ENCODE measurements at places on chromosomes 4 and X.

DNA sequence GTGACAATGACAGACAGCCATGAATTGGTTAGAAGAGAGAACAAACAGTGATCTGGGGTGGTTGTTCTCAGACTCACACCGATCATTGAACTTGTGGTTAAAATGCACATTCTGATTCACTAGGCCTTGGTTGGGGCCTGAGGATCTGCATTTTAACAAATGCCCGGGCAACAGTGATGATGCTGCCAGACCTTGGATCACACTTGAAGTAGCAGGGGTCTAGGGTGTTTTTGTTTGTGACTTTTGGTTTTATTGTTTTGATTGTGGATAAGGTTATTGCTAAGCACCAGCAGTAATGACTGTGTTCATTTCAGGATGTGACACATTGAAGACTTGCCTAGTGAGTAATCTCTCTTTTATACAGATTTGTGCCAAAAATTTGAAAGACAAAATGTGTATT is 36.5 kb downstream of the TXLNG start:
- no peak for DNase-seq

DNA sequence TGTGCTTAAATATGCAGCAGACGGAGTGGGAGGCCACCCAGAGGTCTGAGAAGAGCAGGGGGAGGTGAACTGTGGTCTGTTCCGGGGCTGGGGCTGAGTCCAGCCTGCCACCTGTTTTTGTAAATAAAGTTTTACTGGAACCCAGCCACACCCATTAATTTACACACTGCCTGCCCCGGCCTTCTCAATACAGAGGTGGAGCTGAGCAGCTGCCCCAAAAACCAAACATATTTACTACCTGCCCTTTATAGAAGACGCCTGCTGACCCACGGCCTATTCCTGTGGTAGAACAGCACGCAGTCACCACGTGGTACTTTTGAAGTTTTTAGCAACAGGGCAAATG is 45.9 kb downstream of the FGFRL1 start:
- no peak for DNase-seq

DNA sequence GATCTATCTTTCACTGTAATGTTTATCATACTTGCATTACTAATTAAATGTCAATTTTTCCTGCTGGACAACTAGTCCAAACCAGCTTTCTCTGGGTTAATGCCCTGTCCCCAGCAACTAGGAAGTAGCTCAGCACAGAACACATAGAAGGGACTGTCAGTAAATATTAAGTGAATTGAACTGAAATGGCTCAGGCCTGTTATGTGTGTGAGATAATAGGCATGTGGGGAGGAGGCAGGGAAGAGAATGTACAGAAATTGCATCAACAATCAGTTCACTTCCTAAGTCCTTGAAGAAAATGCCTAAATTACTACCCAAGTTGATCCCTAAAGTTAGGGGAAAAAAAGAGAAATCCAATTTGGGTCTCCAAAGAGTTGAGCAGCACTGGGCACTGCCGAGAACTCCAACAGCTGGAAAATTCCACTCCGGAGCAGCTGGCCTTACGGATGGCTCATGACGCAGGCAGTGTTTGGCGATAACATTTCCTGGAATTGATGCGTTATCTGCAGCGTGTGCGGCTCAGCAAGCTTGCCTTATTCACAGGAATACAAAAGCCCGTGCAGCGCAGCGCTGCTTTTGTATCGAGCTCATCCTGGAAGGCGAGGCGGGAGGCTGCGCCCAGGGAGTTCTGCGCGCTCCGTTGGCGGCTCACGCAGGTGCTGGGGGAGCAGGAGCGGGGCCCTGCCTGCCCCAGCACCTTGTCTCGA is 297.3 kb upstream of the LCORL start:
- no peak for DNase-seq

- no peak for DNase-seq
Observed at GRCh38 chr4:111562826-111563225, 582.4 kb upstream of the FAM241A start.

DNA sequence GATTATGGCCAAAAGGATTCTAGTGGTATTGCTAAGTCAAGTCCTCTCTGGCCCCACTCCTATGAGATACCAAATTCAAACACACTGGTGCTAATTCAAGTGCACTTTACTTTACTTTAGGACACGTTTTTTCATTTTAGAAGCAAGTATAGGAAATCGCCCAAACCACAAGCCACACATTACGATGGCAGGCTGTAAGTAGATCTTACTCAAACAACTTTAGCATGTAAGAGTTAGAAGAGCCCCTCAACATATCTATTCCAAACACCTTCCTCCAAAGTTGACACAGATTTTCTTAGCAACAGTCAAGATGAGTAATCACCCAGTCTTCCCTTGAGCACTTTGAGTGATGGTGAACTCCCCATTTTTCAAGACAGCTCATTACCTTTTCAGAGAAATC is 43.6 kb downstream of the DRD5 start:
- no peak for DNase-seq

- DNase-seq: no peak
Observed at GRCh38 chr4:117001077-117001476, 84.3 kb downstream of the TRAM1L1 start.

DNA sequence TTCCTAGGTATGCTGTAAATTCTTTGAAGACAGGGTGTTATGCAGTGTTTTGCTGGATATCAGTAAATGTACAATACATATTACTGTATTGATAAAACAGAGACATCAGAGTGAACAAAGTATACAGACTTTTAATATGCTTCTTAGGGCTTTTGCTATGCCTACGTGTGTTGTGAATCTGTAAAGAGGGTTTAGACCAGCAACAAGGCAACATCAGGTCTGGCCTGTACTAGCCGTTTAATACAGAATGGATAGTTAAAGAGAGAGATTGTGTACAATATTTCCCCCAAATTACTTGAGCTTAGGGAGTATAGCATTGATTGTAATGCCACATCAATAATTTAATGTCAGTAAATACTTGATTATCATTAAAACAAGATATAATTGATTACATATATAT is 75.2 kb downstream of the PAQR3 start:
- no peak for DNase-seq

DNA sequence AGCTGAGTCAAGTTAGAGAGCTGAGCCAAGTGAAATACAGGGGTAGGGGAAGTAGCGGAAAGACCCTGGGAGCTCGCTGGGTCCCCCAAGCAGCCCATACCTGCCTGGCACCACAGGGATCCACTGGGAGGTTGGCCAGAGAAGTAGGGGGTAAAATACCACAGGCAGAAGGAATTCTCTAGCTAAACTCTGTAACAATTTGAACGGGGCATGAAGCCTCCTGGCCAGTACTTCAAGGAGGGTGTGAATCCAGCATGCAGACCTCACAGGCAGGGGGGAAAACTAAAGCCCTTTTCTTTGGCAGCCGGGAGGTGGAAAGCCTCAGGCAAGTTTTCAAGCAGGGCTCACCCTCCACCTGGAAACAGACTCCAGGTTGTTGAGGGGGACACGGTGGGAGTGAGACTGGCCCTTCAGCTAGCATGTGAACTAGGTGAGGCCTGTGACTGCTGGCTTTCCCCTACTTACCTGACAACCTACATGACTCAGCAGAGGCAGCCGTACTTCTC is 3.7 kb upstream of the UGT2A1 start:
- no peak for DNase-seq

- no peak for DNase-seq
Observed at GRCh38 chr4:157572284-157572683, 351.8 kb downstream of the GRIA2 start.

- no peak for DNase-seq
Observed at GRCh38 chr4:8433136-8433535, 7.4 kb downstream of the ACOX3 start.

- no peak for DNase-seq
Observed at GRCh38 chr4:35151816-35152572, 1092.3 kb downstream of the ARAP2 start.

DNA sequence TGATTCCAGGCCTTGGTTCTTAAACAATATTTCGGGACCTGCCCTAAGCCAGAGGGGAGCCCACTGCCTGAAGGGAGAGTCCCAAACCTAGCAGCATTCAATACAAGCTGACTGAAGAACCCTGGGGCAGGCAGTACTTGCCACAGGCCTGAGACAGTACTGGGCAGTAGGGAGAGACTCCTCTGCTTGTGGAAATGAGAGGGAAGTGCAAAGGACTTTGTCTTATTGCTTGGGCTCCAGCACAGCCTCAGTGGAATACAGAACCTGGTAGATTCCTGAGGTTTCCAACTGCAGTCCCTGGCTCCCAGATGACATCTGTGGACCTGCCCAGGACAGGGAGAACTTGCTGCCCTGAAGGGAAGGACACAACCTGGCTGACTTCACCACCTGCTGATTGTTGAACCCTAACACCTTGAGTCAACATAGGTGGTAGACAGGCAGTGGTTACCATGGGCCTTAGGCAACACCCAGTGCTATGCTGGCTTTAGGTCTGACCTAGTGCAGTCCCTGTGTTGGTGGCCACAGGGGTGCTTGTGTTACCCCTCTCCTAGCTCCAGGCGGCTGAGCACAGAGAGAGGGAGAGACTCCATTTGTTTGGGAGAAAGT is 20.3 kb upstream of the ABCG2 start:
- no peak for DNase-seq

DNA sequence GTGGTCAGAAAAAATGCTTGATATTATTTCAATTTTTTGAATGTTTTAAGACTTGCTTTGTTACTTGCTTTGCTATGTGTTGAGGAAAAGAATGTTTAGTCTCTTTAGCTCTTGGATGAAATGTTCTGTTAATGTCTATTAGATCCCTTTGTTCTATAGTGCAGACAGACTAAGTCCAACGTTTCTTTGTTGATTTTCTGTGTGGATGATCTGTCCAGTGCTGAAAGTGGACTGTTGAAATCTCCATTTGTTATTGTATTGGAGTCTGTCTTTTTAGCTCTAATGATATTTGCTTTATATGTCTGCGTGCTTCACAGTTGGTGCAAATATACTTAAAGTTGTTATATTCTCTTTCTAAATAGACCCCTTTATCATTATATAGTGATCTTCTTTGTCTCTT is 220.6 kb downstream of the GUCY2F start:
- DNase-seq: no peak

- DNase-seq: no peak
Observed at GRCh38 chrX:24426340-24426913, 38.7 kb upstream of the PDK3 start.

DNA sequence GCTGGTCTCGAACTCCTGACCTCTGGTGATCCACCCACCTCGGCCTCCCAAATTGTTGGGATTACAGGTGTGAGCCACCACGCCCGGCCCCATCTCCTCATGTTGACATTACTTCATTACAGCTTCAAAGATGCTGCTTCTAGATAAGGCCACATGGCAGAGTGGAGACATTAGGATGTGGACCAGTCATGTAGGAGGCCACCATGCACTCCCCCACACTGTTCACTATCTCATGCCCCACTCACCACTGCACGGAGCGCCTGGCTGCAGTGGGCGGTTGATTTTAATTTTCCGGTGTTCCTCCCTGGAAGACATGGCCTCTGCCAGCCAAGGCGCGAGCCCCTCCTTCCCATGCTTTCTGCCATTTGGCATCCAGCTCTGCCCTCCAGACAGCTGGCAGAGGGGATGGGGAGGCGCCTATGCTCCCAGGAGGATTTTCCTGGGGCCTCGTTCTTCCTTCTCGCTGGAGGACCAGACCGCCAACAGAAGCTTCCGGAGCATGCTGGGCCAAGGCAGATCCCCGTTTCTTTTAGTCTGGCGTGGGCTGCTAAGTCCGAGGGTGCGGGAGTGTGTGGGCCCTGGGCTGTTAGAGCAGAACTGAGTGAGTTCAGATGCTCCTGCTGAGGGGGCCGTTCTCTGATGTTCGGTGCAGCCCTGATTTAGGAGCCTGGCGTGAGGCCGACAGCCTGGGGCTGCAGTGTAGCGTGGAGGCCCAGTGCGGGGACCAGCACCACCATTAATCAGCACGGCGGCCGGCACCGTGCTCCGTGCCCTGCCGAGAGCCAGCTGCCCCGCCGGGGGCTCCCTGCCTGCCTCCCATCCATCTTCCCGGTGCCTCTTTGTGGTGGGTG is 93.1 kb downstream of the SORCS2 start:
- DNase-seq: no peak

DNA sequence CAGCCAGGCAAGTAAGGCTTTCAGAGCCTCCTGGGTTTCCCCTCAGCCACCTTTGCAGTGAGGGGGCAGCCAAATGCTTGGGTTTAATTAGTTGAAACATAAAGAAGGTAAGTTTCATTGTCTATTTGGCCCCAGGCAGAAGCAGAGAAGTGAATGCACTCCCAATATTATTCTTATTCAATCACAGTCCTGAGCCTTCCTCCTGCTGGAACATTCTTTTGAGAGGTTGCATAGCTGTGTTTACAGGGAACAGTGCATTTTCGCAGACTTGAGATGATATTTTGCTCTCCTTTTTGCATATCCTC is 13.9 kb downstream of the SLC2A9 start:
- no peak for DNase-seq

DNA sequence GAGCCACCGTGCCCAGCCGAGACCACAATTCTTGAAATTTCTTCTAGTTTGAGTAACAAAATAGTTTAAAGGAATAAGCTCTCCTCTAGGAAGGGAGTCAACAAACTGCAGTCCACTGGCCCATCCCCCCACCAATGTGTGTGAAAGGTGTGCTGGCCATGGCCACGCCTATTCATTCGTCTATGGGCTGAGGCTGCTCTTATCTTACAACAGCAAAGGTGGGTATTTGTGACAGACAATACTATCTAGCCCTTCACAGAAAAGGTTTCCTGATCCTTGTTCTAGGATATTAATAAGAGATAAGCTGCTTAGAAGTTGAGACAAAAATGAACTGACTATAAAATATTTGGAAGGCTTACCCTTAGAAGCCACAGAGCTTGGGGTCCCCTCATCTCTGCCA is 41.2 kb downstream of the BEND2 start:
- no peak for DNase-seq

DNA sequence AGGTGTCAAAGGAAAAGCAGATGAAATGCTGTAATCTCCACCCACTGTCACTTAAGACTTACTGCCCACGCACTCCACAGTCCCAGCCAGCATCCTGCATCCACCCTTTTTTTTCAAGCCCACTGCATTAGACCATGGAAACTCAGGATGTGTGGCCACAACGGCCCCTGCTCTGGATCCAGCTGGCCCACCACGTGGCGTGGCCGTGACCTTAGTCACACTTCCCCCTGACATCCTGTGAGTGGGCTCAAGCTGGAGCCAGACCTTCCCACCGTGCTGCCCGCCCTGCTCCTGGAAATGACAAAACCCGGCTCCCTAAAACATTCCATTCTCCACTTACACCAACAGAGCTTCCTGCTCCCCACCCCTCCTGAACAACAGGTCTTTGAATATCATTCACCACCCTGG is 588.3 kb upstream of the DIPK2B start:
- no peak for DNase-seq

- DNase-seq: no peak
Observed at GRCh38 chr4:38681281-38681991, 17.4 kb downstream of the KLF3 start.

DNA sequence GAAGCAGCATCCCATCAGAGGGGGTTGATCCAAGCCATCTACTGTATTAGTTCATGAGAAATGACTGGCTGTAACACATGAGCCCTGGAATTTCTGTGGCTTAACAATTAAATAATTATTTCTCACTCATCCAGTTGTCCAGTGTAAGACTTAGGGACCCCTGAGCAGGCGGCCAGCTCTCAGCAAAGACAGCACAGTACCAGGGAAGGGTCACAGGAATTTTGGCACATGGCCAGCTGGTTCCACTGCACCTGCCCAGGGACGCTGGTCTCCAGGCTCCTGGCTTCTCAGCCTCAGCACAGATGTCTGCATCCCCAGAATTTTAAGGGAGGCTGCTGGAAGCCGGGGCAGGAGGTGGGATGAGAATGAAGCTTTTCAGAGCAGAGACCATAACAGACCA is 93.7 kb upstream of the DHRSX start:
- no peak for DNase-seq

All from stimulated activated CD4-positive, alpha-beta T cell treated with anti-CD3 and anti-CD28 coated beads, Interleukin-12 subunit alpha, Interleukin-12 subunit beta, amount 100 ng/mL, for 4 hours (primary cell).